HAP-1 (cell line): ENCODE measurements at places on chromosomes 3 and 15.

DNA sequence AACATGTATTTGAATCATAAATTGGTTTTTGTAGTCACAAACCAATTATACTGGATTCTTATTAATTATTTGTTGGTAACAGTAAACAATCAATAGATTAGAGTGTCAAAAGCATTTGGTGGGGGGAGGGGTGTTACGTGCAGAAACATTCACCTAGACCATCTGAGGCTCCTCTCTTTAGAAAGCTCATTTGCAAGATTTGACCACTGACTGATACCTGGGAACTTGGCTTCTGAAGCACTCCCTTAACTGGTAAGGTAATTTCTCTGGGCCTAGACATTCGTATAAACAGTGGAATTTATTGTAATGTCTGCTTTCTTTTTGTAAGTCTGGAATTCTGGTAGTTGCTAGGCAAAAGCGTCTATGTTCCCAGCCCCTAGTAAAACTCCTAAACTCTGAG lies 243.8 kb upstream of the GBE1 start:
- DNase-seq: no peak

- DNase-seq: no peak
Measured at GRCh38 chr3:100706365-100706764, 2.9 kb upstream of the TFG start.

- DNase-seq: no peak
Measured at GRCh38 chr3:95097493-95097892, 1034.6 kb downstream of the NSUN3 start.

DNA sequence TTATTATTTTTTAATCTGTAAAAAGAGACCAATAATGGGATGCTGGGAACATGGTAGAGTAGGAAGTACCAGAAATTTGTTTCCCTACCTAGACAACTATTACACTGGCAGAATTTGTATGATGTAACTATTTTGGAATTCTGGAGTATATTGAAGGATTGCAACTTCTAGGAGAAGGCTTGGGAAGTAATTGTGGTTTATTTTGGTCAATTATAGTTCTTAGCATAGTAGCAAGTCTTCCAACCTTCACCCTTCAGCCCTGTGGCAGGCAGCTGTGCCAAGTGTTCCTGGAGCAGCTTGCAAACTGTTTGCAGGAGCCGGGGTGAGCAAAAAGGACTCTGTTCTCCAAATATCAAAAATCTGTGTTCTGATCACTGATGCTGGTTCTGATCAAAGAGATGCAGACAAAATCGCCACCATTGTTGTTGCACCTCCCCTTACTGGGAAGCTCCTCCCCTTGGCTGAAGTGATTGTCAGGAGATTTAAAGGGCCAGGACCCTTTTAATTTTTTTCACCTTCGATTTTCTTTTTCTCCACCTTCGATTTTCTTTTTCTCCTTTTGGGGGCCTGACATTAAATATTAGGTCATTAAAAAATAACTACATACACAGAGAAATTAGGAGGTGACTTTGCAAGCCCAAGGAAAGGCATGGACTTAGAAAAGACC lies 363.3 kb downstream of the SLC9A9 start:
- DNase-seq: peak; percentile 34

DNA sequence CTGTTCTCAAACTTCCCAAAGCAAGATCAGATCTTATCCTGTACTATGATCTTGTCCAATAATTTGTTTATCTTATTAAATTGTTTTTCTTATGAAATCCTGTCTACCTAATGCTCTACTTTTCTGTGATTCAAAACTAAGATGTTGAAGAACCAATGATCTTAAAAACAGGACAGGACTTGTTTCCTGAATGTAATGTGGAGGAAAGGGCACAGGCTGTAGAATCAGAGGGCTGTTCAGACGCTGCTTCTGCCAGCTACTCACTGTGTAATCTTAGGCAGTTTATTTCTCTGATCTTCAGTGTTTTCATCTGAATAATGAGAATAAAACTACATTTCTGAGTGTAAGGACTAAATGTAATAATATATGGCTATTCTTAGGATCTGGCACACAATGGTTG lies 20.1 kb upstream of the DMXL2 start:
- DNase-seq: no peak

DNA sequence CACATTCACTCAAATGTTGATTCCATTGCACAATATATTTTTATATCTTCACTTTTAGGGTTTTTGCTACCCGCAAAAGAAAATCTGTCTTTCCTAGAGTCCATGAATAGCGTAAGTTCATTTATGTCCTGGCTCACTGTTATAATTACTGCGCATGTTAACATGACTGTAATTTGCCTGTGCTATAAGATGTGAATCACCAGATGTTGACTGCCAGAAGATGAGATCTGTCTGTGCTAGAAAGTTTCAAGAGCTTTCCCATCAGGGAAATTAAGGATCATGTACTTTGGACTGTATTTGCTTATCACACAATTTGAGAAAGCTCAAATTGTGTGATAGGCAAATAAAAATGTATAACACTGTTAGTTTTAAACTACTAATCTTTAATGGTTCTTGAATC lies 322.5 kb downstream of the CHL1 start:
- no peak for DNase-seq

GRCh38 chr3:131277836-131278497 lies 103.6 kb upstream of the NUDT16 start:
- no peak for DNase-seq

- no peak for DNase-seq
Measured at GRCh38 chr3:64188810-64189560, 36.3 kb downstream of the PRICKLE2 start.

- no peak for DNase-seq
Measured at GRCh38 chr3:111820651-111821050, 38.4 kb upstream of the PHLDB2 start.

DNA sequence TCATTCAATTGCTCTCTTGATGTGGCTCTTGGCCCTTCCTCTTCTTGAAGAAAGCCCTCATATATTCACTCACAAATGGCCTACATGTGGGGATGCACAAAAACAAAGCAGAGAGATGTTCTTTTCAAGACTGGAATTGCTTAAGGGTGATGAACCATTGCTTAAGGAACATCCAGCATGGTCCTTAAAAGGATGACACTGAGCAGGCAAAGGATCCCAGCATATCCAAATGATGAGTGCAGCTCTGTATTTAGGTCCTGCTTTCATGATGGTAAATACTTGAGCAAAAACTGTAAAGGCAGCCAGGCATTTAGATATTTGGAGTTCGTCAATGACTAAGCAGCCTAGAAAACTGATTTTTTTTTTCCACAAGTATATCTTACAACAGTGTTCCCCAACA lies 173.8 kb upstream of the ARRDC4 start:
- DNase-seq: no peak

DNA sequence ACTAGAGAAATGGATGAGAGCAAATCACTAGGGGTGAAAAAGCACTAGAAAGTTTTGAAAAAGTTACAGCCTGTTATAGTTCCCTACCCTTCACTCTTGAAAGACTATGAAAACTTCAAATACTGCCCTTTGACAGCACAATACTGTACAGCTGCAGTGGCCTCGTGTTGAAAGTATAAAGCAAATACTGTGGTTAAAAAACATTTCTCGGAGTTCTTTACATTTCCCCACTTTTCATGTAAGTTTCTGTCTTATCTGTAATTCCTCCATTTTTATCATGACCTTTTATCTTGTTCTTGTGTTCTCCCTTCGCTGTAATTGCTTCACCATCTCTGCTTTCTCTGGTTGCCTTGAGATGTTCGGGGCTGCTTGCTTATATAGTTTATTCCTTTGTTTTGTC lies 423.8 kb upstream of the CFAP20DC start:
- no peak for DNase-seq

GRCh38 chr3:183188895-183189462 lies 26.4 kb upstream of the LAMP3 start:
- DNase-seq: peak; percentile 68

DNA sequence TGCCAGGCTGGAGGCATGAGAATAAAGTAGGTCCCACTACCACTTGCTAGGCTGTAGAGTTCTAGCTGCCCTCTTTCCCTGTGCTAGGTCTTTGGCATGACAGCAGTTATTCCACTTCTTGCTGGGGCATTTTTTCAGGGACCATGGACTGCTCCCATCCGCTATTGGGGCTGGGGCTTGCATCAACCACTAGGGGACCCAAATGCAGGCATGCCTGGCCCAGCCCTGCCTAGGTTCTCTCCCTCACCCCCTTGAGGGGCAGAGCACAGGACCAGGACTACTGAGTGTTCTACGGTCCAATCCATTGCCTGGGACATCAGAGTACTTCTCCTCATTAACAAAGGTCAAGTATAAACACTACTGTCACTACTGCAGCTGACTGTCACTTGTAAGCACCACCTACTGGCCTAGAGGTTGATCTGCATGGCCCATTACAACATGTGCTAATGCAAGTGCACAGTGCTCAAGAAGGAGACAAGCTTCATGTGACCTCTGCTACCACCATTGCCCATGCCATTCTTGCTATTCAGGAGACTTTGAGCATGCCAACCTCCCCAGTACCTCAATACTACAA lies 270.5 kb downstream of the MBNL1 start:
- no peak for DNase-seq
